ENCODE measurements at places on chromosomes 13 and 19.

DNA sequence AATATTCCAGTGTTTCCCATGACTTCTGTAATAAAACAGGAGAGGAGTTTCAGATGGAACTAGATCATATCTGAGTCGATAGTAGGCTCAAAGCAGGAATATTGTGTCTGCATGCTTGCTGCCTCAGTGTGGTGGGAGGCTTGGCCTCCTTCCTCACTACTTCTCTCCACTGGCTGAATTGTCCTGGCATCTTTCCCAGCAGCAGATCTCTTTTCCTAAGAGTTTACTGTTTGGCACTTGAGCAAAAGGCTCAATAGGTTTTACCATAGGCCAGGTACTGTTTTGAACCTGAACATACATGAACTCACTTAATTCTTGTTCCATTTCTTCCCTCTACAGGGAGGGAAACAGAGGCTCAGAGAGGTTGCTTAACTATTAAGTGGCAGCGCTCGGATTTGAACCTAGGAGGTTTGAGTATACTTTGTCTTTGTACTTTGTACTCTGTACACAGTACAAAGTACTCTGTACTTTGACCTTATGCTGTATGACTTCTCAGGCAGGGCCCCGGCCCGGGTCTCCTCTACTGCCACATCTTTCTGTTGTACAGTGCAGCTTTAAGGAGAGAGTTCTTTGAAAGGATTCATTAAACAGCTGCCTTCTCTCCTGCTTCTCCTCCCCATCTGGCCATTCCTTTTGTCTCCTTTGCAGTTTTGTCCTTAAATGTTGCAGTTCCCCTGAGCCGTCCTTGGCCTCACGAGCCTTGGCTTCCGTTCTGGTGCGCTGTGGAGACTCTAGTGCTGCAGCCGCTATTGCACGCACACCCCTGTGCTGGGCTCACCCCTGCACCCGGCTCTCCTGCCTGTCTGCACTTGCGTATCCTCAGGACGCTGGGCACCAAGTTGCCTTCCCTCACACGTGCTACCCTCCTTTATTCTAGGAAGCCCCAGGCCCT, 8.1 kb downstream of the B3GLCT start:
- DNase-seq = no peak

DNA sequence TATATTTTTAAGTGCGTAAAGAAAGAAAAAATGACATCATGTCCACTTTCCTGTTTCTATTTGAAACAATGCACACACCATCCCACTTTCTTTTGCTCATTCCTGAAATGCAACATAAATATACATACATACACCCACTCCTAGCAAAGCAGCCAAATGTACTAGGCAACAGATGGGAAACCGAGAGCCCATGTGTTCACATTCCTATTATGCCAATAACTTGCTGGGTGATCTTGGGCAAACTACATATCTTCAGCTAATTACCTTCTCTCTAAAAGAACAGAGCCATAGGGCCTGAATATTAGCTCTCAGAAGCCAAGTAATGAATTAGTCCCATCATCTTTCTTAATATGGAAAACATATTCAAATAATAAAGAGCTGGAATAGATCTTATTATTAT, 610.6 kb upstream of the ATXN8OS start:
- no peak for DNase-seq

DNA sequence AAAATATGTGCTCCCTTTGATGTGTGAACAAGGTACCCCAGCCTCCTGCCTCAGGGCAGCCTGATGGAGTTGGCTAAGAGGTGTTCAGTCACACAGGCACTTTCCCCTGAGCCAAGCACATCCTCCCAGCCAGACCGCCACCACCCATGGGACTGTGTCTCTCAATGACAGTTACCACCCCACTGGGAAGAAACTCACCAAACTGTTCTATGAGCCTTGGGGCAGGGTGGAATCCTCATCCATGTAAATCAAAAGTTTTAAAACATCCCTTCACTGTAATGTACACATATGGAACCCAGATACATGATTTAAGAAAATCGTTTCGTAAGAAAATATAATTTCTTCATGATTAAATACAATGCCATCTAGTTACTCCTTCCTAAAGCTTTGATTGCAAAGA, 138.4 kb upstream of the LSM14A start:
- DNase-seq = no peak

GRCh38 chr19:39032063-39032918, at the start of gene FBXO27:
Gene FBXO27 (minus strand): TSS chr19:39032549. CDS start chr19:39032227, 322 bp downstream.
- no peak for DNase-seq

DNA sequence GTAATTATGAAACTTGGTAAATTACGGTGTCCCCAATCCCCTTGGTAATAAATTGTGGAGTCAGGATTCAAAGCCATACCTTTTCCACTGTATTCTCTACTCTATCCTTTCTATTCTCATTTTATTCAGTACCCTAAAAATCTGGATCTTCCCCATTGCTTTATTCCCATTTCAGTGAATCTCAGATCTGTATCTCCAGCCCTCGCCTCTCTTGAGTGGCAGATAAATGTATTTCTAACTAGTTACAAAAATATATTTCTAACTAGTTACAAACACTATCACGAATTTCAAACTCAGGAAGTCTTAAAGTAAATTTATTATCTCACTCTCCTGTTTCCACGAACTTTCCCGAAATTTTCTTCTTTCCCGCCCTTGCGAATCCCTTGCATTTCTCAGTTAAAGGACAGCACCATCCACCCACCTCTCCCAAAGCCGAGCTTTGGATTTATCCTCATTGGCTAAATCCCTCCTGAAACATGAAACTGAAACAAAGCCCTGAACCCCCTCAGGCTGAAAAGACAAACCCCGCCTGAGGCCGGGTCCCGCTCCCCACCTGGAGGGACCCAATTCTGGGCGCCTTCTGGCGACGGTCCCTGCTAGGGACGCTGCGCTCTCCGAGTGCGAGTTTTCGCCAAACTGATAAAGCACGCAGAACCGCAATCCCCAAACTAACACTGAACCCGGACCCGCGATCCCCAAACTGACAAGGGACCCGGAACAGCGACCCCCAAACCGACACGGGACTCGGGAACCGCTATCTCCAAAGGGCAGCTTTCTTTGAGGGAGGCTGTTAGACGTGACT, 164.3 kb upstream of the PABPC3 start:
- DNase-seq = no peak

- no peak for DNase-seq
These were observed 2.7 kb downstream of the GSK3A start for GRCh38 chr19:42239544-42240220.

- DNase-seq = no peak
These were observed 19.7 kb downstream of the SCEL start for GRCh38 chr13:77555246-77555645.

DNA sequence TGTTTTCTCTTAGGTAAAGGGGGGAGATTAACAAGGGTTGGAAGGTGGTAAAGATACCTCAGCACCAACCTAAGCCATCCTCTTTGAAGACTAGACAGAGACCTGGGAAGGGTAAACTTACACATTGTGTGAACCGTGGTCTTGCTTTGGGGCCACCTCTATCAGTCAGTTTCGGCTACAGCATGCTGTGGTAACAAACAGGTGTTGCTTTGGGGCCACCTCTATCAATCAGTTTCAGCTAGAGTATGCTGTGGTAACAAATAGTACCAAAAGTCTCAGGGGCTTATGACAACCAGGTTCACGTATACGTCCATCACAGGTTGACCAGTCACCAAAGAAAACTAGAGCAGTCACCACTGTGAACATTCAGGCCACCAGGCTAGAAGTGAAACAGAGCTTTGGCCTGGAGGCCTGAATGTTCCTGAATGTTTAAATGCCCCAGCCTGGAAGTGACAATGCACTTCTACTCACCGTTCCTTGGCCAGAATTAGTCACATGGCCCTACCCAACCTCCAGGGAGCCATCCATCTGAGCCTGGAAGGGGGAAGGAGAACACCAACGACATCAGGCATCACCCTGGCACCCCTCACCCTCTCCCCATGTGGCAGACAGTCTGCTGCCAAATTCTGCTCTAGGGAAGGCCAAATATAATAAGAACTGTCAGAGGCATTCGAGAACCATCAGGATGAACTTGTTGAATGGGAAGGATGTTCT, 3.8 kb downstream of the FXYD7 start:
- DNase-seq = no peak

- DNase-seq = no peak
These were observed 16.0 kb downstream of the GNA15 start for GRCh38 chr19:3151563-3152418.

DNA sequence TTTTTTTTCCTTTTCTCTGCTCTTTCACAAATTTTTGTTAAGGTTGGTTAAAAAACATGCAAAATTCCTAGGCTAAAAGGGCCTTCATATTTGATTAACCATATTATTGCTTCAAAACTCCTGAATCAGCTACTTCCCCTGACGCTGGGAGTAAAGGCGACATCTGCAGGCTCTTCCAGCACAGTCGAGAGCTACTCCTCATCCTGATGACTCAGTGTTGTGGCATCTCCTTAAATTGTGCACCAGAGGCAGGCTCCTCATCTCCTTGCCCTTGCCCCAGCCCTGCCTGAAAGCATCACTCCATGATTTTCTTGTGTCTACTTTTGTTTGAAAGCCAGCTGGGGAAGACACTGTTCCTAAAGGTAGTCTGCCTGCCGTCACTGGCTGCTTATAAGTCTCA, 24.5 kb upstream of the SOX1 start:
- no peak for DNase-seq

GRCh38 chr19:19064098-19064722, 416 bp downstream of the SLC25A42 start:
- DNase-seq = no peak

DNA sequence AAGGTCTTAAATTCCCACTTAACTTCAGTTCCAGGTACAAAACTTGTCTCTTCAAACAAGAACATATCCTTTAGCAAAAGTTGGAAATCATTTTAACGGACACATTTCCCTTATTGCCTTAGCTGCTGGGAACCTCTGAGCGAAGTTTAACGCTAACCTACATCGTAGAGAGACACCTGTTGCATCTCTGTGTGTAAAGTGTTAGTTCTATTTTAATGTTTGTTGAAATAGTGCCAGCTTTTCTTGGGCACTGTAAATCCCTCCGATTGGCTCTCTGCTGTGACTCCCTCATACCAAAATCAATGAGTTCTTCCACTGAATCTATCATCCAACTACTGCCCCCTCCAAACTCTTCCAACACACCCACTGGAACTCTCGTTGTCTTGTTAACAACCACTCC, 2.3 kb upstream of the HIF3A start:
- DNase-seq = no peak

GRCh38 chr13:64446372-64446771, 2783.8 kb downstream of the PCDH9 start:
- no peak for DNase-seq

DNA sequence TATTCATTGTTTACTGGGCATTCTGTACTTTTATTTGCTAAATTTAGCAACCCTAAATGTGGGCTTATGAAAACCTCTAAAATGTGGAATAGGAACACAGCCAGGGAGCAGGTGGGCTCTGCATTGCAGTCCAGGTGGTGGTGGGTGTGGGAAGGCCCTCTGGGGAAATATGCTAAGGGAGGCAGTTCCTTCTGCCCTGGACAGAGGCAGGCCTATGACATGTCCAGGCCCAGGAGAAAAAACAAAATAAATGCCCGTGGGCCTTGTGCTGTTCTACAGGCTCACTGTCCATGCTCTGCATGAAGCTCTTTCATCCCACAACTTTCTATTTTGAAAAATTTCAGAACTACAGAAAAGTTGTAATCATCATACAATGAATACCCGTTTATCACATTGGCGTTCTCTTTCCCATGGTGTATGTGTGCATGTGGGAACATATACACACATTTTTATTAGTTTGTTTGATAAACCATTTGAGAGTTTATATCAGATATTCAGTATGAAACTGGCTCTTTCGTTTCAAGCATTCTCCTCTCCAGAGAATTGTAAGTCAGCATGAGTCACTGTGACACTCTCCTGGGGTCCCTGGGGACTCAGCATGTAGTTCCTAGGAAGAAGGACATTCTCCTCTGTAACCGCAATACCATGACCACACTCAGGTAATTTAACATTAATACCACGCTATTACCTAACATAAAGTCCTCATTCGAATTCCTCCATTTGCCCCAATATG, 505.3 kb downstream of the COG6 start:
- no peak for DNase-seq

DNA sequence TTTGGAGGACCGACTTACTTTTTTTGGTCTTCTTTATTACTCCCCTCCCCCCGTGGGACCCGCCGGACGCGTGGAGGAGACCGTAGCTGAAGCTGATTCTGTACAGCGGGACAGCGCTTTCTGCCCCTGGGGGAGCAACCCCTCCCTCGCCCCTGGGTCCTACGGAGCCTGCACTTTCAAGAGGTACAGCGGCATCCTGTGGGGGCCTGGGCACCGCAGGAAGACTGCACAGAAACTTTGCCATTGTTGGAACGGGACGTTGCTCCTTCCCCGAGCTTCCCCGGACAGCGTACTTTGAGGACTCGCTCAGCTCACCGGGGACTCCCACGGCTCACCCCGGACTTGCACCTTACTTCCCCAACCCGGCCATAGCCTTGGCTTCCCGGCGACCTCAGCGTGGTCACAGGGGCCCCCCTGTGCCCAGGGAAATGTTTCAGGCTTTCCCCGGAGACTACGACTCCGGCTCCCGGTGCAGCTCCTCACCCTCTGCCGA, 409 bp downstream of the FOSB start:
- DNase-seq = peak; percentile 73

- no peak for DNase-seq
These were observed 90.3 kb upstream of the ZNF536 start for GRCh38 chr19:30281906-30282305.

GRCh38 chr19:28482221-28482620, 730.7 kb downstream of the UQCRFS1 start:
- no peak for DNase-seq

GRCh38 chr19:7562646-7563393, 27.3 kb downstream of the PNPLA6 start:
- DNase-seq = no peak

Measured in naive thymus-derived CD4-positive, alpha-beta T cell (primary cell).